ENCODE measurements at places on chromosomes 5 and 9.

GRCh38 chr5:151186538-151186937, 29.0 kb upstream of the ANXA6 start:
- no peak for DNase-seq

GRCh38 chr5:89595056-89595455, 712.1 kb upstream of the MEF2C start:
- peak; percentile 48 for DNase-seq

GRCh38 chr5:10140195-10140973, 109.3 kb downstream of the ATPSCKMT start:
- DNase-seq: peak; percentile 36

DNA sequence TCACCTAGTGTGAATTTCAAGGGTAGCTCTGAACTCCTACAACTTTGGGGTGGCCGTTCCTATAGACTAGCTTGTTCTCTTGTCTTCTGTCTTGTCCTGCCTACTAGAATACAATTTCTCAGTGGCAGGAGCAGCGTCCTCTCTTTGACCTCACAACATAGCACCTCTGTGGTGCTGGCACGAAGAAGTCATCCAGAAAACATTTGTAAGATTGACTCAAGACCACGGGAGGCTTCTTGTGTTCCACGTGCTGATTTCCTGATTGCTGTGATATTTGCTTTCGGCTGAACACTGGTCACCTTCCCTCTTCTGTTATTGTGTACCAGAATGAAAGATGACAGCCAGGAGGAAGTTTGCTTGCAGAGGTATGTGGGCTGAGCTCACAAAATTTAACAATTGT, 27.0 kb downstream of the SLC1A1 start:
- DNase-seq: peak; percentile 61

DNA sequence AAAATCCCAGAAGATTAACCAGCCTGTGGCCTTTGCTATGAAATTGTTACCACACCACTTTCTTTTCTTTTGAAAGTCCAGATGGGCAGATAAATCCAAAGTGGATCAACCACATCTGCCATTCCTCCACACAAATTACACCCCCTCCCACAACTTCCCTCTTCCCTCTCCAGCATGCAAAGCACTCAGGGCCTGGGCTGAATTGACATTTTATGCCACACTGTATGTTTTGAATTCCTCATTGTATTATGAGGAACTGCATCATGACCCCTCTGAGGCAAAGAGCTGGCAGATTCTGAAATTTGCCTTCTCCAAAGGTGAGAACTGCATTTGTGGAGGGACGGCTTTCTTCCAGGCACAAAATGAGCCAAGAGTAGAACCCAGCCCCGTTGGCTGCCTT, 589.2 kb upstream of the KLF4 start:
- DNase-seq: no peak

DNA sequence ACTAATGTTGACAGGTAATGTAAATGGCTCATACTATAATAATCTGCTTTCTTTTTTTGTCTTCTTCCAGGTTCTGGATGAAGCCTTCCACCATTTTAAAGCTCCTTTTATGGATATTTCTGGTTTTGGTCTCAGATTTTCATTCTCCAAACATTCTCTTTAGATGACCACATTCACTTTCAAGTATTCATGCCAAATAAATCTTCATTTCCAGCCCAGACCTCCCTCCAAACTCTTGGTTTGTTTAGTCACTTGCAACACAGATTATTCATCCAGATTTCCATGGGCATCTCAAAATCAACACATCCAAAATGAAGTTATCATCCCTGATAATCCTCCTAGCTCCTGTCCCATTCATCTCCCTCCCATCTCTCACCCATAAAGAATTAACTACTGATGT, 40.3 kb upstream of the SVEP1 start:
- DNase-seq: peak; percentile 69

DNA sequence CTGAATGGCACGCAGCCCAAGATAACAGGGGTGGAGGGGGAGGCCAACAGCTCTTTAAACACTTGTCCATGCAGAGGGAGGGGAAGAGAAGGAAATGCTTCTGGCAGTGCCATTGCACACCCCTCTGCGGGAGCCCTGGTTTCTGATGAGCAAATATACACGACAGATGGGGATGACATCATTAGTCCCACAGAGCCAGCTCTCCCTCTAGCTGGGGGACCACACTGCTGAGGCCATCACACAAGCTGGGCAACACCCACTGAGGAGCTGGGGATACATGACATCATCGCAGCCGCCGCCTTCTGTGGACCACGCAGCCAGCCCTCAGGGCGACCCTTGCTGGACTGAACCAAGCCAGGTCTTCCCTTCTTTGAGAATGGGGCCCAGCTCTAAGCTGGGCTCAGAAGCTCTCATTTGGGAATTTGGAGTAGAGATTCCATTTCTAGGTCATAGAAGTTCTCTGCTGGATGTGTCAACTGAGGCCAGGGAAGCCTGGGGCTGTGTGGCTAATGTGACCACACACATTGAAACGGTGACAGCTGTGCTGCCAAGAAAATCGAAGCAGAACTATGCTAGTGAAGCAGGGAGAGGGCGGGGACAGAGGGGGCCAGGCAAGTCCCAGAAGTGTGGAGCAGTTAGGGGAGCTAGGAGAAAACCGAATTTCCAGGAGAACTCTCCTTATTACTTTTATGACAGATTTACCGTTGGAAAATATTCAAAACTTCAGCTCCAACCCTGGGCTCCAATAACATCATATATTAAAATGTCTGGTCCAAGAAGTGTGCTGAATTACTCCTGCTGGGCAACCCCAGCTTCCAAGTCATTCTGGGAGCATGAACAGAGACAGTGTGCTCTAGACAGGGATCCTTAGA, 79.5 kb downstream of the PRRT1B start:
- peak; percentile 38 for DNase-seq

- DNase-seq: no peak
These were observed 190.9 kb downstream of the GADD45G start for GRCh38 chr9:89795538-89796195.
